Kasumi-1 (cell line): ENCODE measurements at places on chromosomes 16 and 17.

DNA sequence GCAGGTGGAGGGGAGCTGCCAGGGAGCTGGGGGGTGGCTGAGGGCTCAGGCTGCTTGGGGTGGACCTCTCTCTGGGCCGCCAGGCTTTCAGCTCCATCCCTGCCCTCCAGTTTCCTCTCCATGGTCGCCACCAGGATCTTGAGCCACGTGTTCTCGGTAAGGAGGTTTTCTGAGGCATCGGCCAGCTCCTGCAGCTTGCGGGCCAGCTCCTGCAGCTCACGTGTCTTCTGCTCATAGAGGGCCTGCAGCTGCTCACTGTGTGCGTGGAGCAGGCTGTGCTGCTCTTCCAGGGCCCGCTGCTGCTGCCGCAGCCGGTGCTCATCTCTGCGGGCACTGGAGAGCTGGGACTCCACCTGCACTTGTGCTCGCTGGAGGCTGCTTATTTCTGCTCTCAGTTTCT, 11.0 kb downstream of the SNN start:
- no peak for DNase-seq

DNA sequence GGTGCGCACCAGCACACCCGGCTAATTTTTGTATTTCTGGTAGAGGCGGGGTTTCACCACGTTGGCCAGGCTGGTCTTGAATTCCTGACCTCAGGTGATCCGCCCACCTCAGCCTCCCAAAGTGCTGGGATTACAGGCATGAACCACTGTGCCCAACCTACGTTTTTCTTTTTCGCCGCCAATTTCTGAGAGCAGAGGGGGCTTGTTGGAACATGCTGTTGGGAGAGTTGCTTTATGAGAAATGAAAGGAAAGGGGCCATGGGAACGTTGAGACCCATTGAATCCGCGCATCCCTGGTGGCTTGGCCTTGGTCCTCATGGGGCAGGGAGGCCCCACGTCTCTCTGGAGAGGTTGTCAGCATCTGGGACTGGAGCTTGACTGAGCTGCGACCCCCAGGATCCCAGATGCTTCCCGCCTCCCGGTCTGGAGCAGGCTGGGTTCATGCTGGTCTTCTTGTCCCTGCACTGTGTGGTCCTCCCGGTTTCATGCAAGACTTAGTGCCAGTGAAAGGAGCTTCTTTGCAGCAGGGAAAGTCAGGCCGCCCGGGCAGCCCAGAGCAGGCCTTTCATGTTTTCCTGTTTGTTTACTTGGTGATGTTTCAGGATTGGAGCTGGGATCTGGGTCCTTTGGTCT, 22.8 kb downstream of the CRISPLD2 start:
- no peak for DNase-seq

GRCh38 chr17:40951011-40951622, 13.7 kb upstream of the KRT23 start:
- DNase-seq = no peak

GRCh38 chr16:57352636-57353047, 5.9 kb upstream of the CCL22 start:
- DNase-seq = no peak

DNA sequence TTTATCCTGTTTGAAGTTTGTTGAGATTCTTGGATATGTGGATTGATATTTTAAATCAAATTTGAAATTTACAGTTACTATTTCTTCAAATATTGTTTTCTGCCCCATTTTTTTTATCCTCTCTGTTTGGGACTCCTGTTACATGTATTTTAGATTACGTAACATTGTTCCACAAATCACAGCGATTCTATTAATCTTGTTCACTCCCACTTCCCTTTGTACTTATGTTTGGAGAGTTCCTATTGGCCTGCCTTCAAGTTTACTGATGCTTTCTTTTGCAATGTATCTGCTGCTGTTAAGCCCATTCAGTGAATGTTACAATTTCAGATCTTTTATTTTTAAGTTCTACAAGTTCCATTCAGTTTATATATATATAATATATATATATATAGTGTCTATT, 288.3 kb upstream of the TNRC6C start:
- DNase-seq = no peak

- DNase-seq = no peak
These were observed 7.8 kb downstream of the ABR start for GRCh38 chr17:1171953-1172352.

- no peak for DNase-seq
These were observed 23.7 kb downstream of the SOX8 start for GRCh38 chr16:1005286-1005685.

- no peak for DNase-seq
These were observed 84.5 kb downstream of the SOX9 start for GRCh38 chr17:72205357-72205756.

- DNase-seq = no peak
These were observed 49.8 kb upstream of the ICAM2 start for GRCh38 chr17:64070213-64070612.

DNA sequence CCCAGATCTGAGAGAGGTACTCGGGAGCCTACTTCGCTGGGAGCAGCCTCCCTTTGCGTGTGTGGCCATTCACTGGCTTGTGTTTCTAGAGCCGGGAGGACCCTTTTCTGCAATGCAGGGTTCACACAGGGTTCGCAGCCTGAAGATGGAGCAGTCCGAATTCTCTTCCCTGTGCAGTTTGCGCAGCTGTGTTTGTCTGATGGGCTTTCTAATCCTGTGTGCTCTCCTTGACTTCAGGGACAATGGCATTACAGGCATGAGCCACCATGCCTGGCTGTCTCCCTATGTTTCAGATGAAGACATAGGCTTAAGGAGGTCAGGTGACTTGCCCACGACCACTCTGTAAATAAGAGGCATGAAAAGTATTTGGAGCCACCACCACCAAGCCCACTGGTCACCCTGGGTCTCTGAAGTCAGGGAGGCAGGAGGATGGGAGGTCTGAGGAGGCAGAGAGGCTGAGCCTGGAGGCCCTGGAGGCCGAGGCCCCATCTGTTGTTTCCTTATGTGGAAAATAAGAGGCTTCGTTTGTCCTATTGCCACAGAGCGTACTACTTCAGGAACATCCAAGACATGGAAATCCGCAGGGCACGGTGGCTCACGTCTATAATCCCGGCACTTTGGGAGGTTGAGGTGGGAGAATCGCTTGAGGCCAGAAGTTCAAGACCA, 5.0 kb upstream of the STH start:
- DNase-seq = no peak

DNA sequence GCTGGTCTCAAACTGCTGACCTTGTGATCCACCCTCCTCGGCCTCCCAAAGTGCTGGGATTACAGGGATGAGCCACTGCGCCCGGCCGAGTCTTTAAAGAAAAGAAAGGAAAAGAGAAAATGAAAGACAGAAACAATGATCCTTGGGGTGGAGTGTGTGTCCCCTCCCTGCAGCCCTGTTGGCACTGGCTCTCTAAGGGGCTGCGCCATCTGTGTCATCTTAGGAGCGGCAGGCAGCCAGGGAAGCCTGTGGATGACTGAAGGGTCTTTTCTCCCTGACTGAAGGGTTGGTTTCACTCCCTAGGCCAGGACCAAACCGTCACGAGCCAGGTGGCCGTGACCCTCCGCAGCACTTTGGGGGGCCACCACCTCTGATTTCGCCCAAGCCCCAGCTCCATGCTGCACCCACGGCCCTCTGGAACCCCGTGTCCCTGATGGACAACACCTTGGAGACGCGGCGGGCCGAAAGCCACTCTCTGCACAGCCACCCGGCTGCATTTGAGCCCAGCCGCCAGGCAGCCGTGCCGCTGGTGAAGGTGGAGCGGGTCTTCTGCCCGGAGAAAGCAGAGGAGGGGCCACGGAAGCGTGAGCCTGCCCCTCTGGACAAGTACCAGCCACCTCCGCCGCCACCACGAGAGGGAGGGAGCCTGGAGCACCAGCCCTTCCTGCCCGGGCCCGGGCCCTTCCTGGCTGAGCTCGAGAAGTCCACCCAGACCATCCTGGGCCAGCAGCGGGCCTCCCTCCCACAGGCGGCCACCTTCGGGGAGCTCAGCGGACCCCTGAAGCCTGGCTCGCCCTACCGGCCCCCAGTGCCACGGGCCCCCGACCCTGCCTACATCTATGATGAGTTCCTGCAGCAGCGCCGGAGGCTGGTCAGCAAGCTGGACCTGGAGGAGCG, 27.7 kb downstream of the GINS2 start:
- DNase-seq = no peak

DNA sequence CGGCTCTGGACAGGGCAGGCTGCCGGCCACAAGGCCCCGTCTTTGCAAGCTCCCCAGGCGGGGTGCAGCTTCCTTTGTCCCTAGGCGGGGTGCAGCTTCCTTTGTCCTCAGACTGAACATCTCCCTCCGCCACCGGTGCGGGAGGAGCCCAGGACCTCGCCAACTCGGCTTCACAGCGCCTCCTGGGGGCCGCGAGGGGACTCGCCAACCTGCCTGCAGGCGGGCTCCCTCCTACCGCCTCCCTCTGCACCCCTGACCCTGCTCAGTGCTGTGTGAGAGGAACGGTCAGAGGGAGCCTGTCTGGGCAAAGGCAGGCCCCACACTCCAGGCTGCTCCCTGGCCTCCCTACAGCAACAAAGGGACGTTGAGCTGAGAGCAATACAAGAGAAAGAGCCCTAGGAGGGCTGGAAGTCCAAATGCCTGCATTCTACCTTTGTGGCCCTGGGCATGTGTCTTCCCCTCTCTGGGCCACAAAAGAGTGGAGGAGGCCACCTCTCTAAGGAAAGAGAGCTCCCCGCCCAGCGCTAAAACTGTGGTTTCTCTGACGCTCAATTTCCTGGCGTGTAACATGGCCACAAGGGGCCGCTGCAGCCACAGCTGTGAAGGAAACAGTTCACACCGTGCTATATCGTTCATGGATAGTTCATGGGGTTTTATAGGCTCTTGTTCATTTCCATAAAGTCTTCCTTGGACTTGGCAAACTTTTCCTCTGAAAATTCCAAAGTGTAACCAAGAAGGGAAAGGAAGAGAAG, 20.9 kb upstream of the KRT19 start:
- peak; percentile 74 for DNase-seq

DNA sequence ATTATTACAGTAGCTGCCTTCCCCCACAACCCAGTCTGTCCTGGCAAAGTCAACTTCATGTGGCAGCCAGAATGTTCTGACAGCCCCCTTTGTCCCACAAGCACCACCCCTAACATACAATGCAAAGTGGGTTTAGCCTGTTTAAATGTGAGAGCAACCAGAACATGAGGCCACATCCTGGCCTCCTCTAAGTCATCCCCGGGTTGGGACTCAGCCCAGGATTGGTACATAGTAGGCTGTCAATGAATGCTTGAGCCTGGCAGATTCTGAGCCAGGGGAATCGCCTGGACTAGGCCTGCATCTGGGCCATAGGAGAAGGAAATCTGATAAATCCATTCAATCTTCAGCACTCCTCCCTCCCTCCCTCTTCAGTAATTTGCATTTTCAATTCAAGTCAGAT, 4.3 kb upstream of the ITGA3 start:
- no peak for DNase-seq

DNA sequence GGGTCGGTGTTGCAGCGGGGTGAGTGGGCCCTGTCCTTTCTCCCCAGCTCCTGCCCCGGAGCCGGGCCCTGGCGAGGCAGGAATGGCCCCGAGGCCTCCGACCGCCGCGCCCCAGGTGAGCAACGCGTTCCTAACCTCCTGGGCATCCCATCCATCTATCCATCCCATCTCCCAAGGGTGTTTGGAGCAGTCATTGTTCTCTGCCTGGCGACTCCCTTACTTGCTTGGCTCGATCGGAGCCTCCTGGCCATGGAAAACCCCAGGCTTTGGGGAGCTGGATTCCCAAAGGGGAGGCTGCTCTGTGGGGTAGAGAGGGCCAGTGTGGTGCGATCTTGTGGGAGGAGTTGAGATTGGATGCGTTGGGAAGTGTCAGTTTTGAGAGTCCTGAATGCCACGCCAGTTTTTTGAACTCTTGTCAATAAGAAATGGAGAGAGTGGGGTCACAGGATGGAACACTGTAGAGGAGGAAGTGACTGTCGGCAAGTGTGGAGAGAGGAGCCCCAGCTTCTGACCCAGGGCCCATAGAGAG, 684 bp downstream of the ZFP90 start:
- peak; percentile 25 for DNase-seq

GRCh38 chr16:11729787-11730186, 12.9 kb downstream of the TXNDC11 start:
- no peak for DNase-seq

DNA sequence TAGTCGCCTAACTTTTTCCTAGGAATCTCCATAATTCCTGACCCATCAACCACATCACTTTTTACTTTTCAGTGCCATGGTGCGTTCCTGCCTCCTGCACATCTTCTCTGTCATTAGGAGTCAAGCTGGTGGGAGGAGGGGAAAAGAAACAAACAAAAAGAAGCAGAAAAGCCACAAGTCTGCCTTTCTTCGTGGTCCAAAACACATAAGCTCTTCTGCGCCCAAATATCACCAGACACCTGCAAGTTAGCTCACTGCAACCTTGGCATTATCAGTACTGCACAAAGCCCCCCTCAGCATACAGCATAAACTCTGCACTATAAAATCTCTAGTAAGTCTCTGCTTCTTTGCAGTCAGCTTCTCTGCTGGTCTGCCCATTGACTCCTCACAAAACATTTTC, 295.3 kb downstream of the HS3ST3B1 start:
- no peak for DNase-seq
